Astrocyte (in vitro differentiated cells and primary cell): ENCODE measurements at places on chromosomes 3 and 15.

DNA sequence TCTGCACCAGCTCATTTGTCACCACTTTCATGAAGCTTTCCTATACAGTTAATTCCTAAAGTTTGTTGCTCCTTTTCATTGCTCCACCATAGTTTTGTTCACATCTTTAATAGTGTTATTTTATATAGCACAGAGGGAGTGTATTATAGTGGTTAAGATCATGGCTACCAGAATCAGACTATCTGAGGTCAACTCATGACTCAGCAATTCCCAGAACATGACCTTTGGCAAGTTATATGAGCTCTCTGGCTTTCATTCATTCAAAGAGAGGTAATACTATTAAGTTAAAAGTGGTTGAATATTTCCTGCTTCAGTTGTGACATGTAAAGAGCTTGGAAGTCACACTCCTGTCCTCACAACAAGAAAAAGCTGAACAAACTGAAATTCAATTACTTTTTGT is 1073.5 kb downstream of the NAALADL2 start:
- peak; percentile 34 for DNase-seq

- DNase-seq = peak; percentile 74
Observed at GRCh38 chr15:64092864-64093626, 593 bp downstream of the CIAO2A start.

- DNase-seq = peak; percentile 55
Observed at GRCh38 chr3:109265295-109265694, 51.0 kb downstream of the DPPA2 start.

DNA sequence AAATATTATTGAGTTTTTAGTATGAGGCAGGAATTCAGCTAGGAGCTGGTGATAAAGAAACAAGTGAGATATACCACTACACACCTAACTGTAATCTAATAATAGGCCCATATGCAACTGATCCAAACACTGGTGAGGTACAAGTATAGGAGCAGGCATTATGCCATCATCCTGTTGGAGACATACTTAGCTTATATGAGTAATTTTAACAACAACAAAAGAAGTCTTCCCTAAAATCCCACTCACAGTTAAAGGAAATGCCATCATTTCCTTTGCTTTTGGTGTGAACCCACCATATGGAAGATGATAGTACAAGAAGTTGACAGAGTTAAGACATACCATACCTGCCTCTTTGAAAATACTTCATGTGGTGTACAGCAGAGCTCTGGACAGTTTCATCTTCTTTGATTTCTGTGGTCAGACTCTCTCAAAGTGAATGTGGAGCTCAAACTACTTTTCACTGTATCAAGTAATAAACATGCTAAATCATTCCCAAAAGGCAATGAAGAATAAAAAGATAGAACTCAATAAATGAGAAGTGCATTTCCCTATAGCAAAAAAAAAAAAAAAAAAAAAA is 85.5 kb downstream of the CD200R1L start:
- DNase-seq = peak; percentile 72

- DNase-seq = no peak
Observed at GRCh38 chr3:94904156-94904674, 841.4 kb downstream of the NSUN3 start.

DNA sequence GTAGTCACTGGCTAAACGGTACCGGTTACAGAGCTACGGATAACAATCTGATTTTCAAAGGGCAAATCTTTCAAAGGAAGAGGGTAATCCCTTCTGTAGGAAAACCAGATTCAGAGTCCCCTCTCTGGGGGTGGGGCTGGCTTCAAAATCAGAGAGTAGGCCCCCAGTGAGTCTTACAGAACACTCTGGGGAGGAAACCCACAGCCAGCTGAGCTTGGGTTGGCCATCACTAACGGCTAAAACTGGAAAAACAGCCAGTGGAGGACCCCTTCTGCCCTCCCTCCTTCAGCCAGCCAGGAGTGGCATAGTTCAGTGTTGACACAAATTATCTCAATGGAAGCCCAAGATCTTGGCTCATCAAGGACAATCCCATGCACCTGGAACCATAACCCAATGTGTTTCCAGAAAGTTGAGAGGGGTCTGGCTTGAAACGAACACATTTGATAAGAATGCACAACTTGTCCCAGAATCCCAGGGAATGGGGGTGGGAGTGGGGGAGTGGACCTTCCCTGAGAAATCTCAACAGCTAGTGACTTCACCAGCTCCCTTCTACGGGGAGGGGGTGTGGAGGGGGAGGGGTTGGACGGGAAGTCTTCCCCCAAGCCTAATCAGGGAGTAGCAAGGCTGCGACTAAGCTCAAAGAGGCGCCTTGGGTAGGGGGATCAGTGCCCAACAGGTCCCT is 1.0 kb downstream of the RASL12 start:
- DNase-seq = no peak

- no peak for DNase-seq
Observed at GRCh38 chr3:145518639-145519038, 642.3 kb downstream of the PLOD2 start.

GRCh38 chr3:169811631-169812331 is 889 bp upstream of the LRRIQ4 start:
- peak; percentile 67 for DNase-seq

GRCh38 chr15:100250176-100250800 is 91.5 kb downstream of the ADAMTS17 start:
- no peak for DNase-seq

- no peak for DNase-seq
Observed at GRCh38 chr3:61117045-61117898, 134.0 kb downstream of the FHIT start.

GRCh38 chr15:25674913-25675312 is 188.2 kb downstream of the ATP10A start:
- no peak for DNase-seq

- no peak for DNase-seq
Observed at GRCh38 chr3:113585720-113586119, 53.4 kb downstream of the SIDT1 start.

DNA sequence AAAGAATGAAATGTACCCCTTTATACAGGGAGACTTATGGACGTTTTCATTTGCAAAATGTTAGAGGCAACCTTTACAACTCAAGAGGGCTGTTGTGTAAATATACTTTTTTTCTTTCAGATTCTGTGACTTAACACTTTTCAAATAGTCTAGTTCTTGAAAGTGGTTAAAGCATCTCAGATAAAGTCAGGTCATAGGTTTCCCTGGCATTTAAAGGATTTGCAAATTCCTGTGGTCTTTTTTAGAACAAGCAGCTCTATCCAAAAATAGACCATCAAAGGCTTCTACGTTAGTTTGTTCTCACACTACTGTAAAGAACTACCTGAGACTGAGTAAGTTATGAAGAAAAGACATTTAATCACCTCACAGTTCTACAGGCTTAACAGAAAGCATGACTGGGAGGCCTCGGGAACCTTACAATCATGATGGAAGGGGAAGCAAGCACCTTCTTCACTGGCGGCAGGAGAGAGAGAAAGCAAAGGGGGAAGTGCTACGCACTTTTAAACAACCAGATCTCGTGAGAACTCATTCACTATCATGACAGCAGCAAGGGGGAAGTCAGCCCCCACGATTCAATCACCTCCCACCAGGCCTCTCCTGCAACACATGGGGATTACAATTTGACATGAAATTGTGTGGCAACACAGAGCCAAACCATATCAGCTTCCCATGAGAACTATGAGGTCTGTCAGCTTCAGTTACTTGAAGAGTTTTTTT is 23.3 kb upstream of the GABRR3 start:
- DNase-seq = no peak

- no peak for DNase-seq
Observed at GRCh38 chr3:32282578-32283154, 44.2 kb downstream of the CMTM8 start.

DNA sequence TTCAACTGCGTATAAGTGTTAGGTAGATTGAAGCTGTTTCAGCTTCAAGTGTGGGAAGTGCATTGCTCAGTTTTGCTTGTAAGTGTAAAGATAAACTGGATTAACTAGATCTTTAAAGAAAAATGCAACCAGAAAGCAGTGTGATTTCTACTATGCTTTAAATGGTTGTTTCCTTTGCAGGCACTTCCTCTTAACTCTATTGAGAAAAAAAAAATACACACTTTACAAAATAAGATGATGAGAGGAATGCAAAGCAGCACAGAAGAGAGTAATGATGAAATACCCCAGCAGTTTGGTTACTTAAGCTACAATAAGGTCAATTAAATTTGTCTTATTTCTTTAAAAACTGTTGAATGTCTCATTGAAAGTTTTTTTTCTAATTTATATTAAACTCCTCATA is 40.8 kb downstream of the DPH6 start:
- no peak for DNase-seq

- no peak for DNase-seq
Observed at GRCh38 chr3:169648451-169648850, 15.1 kb downstream of the MECOM start.

GRCh38 chr3:133374708-133375402 is 25.0 kb upstream of the BFSP2 start:
- DNase-seq = no peak

DNA sequence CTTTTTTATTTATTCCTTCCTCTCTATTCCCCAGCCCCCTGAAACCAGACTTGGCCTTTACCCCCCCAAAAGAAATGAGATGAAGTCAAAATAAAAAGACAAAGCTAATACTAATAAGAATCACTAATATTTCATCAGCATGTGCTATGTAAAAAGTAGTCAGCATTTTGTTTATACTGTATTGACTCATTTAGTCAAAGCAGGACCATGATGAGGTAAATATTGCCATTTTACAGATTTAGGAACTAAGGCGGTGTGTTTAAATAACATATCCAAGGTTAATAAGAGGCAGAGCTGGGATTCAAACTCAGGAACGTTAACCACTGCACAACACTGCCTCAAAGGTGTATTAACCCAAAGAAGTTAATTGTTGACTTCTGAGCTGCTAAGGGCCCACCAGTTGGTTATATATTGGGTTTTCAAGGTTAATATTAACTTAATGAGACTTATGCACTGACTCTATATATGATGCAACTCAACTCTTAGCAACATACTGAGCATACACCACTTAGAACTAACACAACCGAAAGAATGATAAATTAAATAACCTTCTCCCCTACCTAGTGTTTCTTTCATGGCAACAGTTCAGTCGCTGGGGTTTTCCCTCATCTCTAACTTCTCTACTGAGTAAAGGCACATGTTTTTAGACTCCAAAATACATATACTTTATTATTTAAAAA is 34.7 kb downstream of the FOXP1 start:
- DNase-seq = no peak

GRCh38 chr15:95922431-95922830 is 408.1 kb upstream of the NR2F2 start:
- no peak for DNase-seq

DNA sequence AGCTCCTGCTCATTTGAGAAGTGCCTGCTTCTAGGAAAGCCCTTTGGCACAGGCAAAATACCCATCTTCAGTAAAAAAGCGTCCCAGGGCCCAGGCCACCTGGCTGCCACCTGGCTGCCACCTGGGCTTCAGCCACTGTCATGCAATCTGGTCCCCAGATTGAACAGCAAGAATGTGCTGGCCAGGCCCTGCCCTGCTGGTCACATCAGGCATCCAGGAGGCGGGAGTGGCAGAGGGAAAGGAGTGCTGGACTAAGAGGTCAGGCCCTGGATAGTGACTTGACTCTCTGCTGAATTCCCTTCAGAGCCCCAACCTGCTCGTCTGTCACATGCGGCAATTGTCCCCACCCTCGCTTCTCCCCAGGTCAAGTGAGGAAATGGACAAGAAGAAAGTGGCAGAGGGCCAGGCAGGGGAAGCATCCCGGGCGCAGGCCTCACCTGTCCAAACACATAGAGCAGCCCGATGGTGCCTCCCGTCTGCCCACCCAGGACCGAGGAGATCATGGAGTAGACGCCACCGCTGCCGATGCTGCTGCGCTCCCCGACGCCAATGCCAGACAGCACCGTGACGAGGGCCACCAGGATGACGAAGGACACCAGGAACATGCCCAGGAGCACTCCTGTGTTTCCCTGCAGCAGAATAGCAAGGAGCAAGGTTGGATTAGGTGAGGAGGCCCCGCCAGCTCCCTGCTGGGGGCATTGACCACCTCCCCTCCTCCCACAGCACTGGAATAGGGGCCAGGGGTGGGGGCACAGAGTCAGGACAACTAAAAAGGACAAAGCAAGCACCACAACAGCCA is 25.5 kb downstream of the SLC12A8 start:
- no peak for DNase-seq

DNA sequence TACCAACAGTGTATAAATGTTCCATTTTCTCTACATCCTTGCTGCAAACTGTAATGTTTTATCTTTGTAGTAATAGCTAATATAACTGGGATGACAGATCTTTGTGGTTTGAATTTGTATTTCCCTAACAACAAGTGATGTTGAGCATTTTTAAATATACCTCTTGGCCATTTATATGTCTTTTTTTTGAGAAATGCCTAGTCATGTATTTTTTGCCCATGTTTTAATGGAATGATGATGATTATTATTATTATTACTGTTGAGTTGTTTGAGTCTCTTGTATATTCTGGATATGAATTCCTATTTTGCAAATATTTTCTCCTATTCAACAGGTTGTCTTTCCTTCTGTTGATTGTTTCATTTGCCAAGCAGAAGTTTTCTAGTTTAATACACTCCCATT is 654.9 kb downstream of the ZPLD1 start:
- DNase-seq = no peak

DNA sequence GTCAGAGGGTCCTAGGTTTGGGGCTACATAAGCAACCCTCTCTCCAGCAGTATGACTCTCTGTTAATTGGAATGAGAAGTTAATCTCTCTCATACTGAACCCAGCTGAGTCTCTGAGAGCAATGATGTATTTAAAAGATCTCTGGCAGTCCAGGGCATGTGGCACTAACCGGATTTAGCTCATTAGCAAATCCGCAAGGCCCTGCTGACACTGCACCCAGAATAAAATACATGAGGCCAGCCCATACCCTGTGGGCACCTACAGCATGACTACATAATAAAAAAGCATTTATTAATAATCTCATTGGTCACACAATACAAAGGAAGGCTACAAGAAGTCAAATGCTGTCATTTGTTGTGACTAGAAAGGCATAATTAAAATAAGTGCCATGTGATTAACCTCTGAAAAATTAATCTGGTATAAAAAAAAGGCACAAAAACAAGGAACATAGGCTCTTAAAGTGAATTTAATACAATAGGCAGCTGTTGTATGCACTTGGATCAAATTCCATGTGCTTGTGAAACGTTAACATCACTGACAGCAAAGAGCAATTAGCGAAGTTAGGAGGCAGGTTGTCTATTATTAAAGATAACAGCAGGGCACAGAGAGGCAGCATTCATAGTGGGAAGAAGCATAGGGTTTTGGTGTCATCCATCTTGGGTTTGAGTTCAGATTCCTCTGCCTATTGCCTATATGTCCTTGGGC is 381.2 kb downstream of the WDR72 start:
- no peak for DNase-seq
